ENCODE measurements at places on chromosomes 1 and 21.

- DNase-seq, result no peak
Observed at GRCh38 chr1:163163881-163164582, 38.7 kb downstream of the RGS5 start.

- no peak for DNase-seq
Observed at GRCh38 chr1:230199034-230199433, 132.0 kb downstream of the GALNT2 start.

DNA sequence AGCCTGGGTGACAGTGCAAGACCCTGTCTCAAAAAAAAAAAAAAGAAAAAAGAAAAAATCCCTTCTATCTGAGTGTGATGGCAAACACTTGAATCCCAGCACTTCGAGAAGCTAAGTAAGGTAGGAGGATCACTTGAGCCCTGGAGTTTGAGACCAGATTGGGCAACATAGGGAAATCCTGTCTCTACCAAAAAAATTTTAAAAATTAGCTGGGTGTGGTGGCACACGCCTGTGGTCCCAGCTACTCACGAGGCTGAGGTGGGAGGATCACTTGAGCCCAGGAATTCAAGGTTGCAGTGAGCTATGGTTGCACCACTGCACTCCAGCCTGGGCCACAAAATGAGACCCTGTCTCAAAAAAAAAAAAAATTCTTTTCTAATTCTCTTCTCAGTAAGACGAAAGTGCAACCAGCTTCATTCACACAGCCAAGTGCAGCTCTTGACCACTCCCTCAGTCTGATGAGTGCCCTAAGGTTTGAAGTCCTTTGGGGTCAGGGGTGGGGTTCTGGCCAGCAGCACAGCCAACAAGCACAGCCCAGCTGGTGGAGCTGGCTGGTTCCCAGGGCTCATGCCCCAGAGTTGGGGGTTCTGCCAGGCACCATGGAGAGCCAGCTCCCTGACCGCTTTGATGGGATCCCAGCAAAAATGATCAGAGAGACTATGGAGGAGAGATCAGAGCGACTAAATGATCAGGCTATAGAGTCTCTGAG lies 8.0 kb downstream of the SLC2A5 start:
- no peak for DNase-seq

GRCh38 chr1:62882201-62883104 lies 98.5 kb downstream of the ATG4C start:
- no peak for DNase-seq

DNA sequence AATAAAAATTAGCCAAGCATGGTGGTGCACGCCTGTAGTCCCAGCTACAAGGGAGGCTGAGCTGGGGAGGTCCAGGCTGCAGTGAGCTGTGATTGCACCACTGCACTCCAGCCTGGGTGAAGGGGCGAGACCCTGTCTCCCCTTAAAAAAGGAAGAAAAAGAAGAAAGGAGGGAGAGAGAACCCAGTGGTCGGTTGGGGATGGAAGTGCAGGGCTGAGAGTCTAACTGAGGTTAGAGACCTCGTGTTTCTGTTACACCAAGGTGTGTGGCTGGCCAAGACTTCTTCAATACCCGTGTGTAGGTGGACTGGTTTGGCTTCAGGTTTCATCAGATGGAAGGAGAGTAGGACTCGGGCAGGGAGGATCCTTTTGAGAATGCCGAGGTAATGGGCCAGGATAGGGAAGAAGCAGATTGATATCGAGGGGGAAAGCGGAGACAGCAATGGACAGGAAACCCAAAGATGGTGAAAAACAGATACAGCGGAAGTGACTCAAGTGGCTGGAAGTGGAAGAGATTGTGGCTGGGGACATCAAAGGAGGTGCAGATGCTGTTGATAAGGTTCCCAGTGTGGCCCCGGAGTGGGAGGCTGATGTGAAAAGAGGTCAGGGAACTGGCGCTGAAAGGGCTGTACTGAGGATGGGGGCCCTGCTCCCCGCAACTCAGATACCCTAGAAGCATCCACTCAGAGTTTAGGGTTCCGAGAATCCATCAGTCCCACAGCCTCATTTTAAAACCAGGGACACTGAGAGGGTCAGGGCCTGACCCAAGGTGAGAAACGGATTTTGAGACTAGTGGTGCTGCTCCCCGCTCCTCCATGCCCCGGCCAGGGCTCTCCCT lies 681 bp upstream of the UBXN10 start:
- no peak for DNase-seq

- DNase-seq, result no peak
Observed at GRCh38 chr1:39478126-39478915, 13.1 kb upstream of the BMP8A start.

GRCh38 chr1:172875892-172876291 lies 174.8 kb downstream of the TNFSF18 start:
- no peak for DNase-seq

GRCh38 chr1:45557422-45557944 lies 6.9 kb downstream of the AKR1A1 start:
- DNase-seq, result no peak

DNA sequence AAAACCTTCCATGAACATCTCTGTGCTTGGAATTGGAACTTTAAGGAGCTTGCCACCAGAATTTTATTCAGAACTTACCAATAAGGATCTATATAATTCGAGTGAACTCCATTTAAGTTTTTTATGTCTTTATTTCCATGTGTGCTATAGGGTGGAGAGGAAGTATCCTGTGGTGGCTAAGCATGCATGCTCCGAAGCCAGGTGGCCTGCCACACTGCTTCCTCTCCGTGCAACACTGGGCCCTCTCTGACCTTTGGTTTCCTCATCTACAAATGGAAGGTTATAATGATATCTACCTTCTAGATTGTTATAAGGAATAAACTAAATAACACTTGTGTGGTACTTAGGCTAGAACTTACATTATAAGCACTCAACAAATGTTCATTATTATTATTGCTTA lies 382.1 kb downstream of the PTPRC start:
- no peak for DNase-seq

- DNase-seq, result no peak
Observed at GRCh38 chr1:10722803-10723202, 73.6 kb downstream of the CASZ1 start.

GRCh38 chr1:30623431-30623830 lies 100.0 kb downstream of the MATN1 start:
- DNase-seq, result no peak

GRCh38 chr1:247298701-247299100 lies 33.0 kb downstream of the ZNF496 start:
- no peak for DNase-seq

DNA sequence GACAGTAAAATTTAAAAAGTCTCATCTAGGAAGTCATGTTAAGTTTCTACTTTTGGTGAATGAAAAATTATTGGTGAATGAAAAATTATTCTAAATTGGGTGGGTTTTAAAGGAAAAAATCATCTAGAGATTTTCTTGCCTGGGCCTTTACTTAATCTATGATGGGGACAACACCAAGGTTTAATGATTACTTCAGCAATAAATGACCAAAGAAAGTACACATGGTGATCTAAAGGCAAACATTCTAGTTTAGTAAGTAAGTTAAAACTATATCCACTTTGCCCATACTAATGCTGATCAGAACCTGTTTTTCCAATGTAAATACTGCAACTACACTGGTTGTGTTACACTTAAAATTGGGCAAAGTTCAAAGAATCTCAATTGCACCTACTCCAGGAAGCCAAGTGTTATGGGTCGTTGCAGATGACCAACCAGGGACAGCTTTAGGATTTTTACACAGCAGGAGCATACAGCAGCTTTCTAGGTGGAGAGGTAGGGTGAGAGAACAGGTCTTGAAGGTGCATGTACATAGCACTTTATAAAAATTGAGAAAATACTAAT lies 14.6 kb upstream of the RPL5 start:
- DNase-seq, result no peak

DNA sequence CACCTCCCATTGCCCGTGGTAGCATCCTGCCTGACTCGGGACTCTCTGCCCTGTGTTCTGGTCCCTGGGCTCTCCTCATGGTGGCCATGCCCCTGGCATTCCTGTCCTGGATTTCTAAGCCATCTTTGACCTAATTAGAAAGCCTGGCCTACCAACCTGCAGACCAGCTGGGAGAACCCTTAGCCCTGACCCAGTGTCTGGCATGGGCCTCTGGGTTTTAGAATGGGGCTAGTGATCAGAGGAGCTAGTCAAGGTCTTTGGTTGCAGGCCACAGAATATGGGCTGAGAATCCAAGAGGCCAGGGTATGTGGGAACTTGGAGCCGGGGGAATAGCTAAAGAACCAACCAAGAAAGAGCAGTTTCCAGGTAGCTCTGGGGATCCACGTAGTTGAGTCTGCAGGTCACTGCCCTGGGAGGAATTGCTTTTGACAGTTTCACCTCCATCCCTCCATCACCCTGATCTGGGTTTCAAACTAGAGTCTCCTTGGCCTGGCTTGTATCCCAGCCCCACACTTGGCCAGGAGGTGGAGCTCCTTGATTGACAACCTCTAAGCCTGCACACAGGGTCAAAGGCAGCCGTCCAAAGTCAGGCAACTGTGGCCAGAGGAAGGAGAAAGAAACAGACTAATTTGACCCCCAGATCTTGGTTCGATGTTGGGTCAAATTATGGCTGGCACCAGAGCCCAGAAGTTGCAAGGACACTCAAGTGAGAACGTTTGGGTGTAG lies 54.7 kb upstream of the ABCG1 start:
- DNase-seq, result no peak

- DNase-seq, result no peak
Observed at GRCh38 chr1:211420389-211420788, 71.6 kb downstream of the RD3 start.

DNA sequence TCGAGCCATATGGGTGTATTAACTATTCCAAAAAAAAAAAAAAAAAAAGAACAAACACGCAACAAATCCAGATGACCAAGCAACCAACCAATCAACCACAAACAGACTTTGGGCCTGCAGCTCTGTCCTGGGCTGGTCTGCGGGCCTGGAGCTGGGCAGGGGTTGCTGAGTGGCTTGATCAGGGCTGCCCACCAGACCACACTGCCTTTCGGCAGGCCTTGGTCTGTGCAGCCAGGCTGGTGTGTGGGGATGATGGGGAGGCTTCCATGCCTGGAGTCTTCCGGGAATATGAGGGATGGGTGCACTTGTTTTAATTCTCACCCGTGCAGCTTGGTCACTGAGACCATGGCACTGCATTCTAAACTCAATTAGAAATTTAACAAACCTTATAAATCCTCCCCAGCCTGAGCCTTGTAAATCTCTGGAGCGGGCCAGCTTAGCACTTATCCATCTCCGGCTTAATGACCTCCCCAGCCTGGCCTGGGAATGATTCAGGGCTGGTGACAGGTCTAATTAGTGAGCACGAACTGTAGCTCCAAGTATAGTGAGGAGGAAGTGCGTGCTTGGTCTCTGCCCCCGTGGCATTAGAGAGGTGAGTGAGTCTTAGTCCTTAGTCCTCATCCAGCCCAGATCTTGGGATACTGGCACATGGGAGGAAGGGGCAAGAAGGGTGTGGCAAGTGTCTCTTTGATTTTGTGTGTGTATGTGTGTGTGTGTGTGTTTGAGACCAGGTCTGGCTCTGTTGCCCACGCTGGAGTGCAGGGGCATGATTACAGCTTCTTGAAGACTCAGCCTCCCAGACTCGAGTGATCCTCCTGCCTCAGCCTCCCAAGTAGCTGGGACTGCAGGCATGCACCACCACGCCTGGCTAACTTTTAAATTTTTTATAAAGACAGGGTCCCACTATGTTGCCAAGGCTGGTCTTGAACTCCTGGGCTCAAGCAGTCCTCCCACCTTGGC lies 74.6 kb upstream of the CSF3R start:
- DNase-seq, result no peak

GRCh38 chr1:218164111-218164929 lies 120.8 kb upstream of the RRP15 start:
- DNase-seq, result no peak

GRCh38 chr1:160744199-160744851 lies 5.3 kb downstream of the SLAMF7 start:
- DNase-seq, result no peak

GRCh38 chr1:180194546-180195207 lies 35.4 kb upstream of the LHX4 start:
- DNase-seq, result no peak

GRCh38 chr21:36156815-36157670 lies at the start of gene DOP1B:
TSS of gene DOP1B (plus strand) at chr21:36156824. CDS start at chr21:36164734, 7,910 bp downstream.
- no peak for DNase-seq

GRCh38 chr1:207873055-207873890 lies 37.7 kb downstream of the CD34 start:
- DNase-seq, result no peak

DNA sequence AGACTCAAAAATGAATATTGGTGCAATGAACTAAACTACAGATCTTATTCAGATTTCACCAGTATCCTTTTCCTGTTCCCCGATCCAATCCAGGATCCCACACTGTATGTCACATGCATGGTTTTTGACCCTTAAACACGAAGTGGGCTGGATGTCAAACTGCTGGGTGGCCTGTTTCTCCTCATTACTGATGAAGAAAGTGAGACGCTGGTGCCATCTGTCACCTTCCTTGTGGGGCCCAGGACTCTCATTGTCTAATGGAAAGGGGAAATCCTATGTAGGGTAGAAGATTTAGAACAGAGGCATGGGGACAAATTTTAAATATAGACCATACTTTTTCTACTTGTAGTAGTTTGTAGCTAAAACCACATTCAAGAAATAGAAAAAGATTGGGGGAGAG lies 56.2 kb downstream of the DISC1 start:
- no peak for DNase-seq

DNA sequence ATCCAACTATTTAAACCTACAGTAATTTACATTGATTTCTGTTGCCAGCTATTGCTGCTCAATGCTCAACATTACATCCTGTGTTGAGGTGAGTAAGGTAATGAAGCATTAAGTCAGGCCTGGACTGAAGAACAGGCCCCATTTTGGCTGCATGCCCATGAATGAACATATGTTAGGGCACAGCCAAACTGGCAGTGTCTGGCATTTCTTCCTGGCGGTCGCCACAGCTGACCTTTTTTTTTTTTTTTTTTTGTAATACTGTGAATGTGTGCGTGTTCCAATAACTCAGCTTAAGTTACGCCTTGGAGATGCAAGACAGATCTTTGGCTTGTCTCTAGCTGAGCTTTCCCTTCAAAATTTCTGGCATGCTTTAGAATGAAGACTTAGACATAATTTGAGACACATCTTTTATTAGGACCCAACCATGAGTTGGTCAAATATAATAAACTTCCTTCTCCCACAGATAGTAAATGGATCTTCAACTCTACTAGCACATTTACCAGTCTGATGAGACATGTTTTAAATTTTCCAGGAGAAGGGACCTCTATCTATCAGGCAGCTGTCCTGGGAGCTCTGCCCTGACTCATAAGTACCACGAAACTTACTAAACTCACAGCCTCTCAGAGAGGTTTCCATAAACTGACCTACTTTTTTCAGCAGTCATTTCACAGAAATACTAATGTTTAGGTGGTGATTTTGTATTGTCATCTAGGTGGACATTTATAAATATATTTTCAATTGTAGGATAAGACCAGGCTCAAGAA lies 341.1 kb upstream of the RUNX1 start:
- no peak for DNase-seq

- DNase-seq, result no peak
Observed at GRCh38 chr1:178277793-178278530, 184.1 kb downstream of the RASAL2 start.

- no peak for DNase-seq
Observed at GRCh38 chr1:40508375-40509341, at the start of gene EXO5. TSS of gene EXO5 (plus strand) at chr1:40508767. CDS start at chr1:40514545, 5,778 bp downstream.

GRCh38 chr1:153358691-153358975 lies 979 bp downstream of the S100A9 start:
- no peak for DNase-seq
